Purkinje cell (primary cell): ENCODE measurements at places on chromosomes 5 and 9. TPM values are rescaled to one million over a fixed set of nuclear protein-coding genes. Genes with fewer than 3 reads are reported as not detected.

RELL2 gene
- polyA plus RNA-seq: 5.9 and 8.8 TPM in 2 replicates

CDKN2A gene
- 28.8 and 60.3 TPM in 2 replicates for polyA plus RNA-seq

CEL gene
- 0.09 and 0.10 TPM in 2 replicates for polyA plus RNA-seq

FABP6 gene
- polyA plus RNA-seq: 67.3 and 94.0 TPM in 2 replicates

RNF180 gene
- 9.9 TPM in 2 replicates for polyA plus RNA-seq

LRRC19 gene
- polyA plus RNA-seq: 0.30 TPM in 1 of 2 replicates, not detected in the other

LCN2 gene
- polyA plus RNA-seq: not detected in 2 replicates

IGFBPL1 gene
- polyA plus RNA-seq: 1.3 TPM in 1 of 2 replicates, not detected in the other
